Nucleus accumbens (tissue), 56 donors: ENCODE measurements at places on chromosomes 6 and 20.
A peak's percentile ranks its signal among the peaks of the same experiment; 100 is the strongest.

DNA sequence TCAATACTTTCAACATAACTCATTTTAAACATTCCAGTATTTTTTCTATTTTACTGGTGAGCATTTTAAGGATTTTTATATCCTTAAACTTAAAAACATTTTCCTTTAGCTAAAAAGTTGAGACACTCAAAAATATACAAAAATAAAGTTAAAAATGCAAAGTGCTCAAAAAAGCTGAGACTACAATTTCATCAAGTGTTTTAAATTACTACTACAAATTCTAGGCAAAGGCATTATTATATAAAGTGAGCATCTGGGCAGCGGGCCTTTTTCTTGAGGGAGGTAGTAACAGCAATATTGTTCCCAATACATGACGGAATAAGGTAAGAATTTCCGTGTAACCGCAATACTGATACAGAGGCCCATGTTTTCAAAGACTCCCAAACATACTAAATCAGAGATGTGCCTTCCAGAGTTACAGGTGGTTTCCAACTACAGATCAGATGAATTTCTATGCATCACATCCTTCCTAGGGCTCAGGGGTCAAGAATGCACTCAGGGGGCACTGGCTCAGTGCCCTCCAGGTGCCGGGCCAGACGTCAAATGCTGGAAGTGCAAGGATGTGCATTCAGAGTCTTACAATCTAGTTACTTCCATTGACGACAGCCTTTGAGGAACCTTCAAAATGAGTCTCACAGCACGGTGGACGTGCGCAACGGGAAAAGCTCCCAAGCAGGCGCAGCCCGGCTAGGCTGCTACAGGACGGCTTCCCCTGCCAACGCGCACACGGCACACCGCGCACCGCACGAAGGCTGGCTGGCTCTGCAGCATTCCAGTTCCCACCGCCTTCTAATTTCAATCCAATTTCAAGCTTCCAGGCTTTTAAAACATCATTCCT is 1.7 kb downstream of the PHF10 start:
- DNase-seq = peak; percentile 35

DNA sequence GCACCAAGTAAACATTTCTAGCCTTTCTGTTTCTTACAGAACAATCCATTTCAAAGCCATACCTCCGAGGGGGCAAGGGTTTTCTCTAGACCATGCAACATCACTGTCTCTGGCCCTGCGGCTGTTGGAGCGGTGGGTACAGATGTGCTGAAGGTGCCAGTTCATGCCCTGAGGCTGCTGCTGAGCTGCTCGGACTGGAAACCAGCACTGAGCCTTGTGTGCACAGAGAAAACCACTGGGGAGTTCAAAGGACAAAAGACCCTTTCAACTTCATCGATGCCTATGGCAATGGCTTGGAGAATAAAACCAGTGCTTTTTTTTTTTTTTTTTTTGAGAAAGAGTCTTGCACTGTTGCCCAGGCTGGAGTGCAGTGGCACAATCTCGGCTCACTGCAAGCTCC is 93.3 kb upstream of the IYD start:
- no peak for DNase-seq

DNA sequence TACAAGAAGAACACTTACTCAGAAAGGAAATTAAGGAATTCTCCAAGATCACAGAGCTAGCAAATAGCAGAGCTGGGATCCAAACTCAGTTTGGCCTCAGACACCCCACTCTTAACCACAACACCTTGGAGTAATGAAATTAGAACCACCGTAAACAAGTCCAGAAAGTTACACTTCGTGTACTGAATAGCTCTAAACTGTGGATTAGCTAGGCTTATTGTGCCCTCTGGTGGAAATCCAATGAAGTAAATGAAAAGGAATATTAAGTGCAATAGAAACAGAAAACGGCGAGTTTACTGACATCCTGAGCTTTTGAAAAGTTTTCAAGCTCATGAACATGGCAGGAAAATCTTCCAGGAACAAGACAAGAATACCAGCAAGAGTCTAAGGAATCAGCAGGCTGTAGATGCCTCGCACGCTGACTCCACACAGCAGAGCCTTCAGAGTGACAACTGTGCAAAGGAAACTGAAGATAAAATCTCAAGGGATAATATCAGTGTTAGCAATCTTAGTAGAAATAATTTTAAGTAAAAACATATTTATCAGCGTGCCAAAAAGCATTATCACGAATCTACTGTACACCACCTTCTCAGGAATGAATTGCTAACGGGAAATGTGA is 34.6 kb downstream of the FBXO5 start:
- DNase-seq = no peak

GRCh38 chr20:46057856-46058598 is 29.0 kb downstream of the SLC12A5 start:
- no peak for DNase-seq

GRCh38 chr6:80544976-80545722 is 438.7 kb downstream of the BCKDHB start:
- DNase-seq = no peak

GRCh38 chr6:121680058-121680457 is 244.6 kb downstream of the GJA1 start:
- no peak for DNase-seq

DNA sequence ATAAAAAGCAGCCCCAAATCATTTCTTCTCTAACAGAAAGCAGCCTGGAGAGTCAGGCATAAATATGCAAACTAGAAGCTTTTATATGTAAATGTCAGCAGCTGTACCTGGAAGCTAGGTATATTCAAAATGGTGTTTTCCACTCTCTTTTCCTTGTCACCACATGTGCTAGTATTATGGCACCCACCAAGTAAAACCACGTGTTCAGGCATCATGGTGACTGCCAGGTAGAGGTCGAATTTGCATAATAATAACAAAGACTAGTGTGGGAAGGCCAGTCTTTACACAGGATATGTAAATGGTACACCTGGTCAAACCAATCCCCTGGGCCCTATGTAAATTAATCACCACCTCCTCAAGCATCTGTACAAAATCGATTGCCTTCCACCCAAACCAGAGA is 124.0 kb downstream of the MMUT start:
- DNase-seq = no peak

DNA sequence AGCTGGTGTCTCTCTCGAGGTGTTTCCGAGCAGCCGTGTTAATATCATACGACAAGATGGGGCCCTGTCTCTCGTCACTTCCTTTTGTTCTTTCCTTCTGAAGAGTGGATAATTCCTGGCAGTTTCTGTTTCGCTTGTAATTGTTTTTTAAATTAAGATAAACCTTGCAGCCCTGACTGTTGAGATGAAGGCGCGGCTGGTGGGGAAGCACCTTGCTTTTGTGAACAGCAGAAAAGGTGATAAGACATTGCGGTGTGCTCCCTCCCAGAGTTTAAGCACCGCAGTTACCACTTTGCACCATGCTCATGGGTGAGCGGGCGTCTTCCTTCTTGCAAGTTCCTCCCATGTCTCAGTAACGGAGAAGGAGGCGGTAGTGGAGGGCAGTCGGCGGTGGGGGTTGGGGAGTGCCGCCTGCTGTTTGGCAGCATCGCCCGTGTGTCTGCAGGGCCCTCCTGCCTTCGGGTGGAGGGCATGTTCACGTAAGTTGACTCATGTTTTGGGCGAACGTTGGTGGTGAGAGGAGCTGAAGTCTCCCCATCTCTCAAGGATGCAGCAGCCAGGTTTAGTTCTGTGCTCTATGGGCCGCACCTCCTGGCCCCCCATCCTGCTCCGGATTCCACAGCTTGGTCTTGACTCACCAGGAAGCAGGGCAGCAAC is 345.9 kb downstream of the TAF4 start:
- no peak for DNase-seq

DNA sequence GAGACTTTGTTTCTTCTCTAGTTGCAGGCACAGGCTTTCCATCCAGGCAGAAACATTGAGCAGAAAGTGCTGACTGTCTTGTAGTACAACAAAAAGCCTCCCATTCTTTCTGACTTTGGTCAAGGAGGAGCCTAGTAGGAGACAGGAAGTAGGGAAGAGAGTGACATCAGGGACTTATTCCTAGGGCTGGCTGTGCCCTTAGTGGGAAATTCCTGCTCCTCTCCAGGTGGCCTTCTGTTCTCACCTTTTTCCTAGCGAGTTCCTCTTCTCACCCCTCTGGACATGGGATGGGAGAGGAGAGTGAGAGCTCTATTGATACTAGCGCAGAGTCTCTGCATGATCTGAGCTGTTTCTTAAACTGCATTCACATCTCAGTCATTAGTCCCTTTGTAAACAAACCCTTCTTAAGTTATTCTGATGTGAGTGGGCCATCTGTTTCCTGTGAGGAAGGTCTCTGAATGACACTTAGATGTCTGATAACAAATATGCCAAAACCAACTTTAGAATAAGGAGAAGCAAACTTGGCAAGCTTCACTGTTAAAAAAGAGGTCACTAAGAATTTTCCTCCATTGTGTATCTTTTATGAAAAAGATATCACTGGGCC is 455.0 kb downstream of the GJA1 start:
- DNase-seq = no peak

- DNase-seq = peak; percentile 97
These were observed at the start of gene HSF2 for GRCh38 chr6:122399348-122400120. HSF2 (plus strand) TSS chr6:122399652; CDS start chr6:122399738, 86 bp downstream.

- no peak for DNase-seq
These were observed 47.8 kb downstream of the CDH22 start for GRCh38 chr20:46260480-46260879.
